ENCODE measurements at places on chromosomes 1 and 21.

GRCh38 chr21:31538816-31539215 is 120.7 kb upstream of the SOD1 start:
- no peak for DNase-seq

- DNase-seq = no peak
These were observed 8.6 kb downstream of the RAP1A start for GRCh38 chr1:111628153-111628552.

DNA sequence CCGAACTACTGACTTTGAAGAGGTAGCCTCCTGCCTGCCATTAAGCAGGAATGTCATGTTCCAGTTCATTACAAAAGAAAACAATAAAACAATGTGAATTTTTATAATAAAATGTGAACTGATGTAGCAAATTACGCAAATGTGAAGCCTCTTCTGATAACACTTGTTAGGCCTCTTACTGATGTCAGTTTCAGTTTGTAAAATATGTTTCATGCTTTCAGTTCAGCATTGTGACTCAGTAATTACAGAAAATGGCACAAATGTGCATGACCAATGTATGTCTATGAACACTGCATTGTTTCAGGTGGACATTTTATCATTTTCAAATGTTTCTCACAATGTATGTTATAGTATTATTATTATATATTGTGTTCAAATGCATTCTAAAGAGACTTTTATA is 159.8 kb upstream of the SGIP1 start:
- DNase-seq = no peak

DNA sequence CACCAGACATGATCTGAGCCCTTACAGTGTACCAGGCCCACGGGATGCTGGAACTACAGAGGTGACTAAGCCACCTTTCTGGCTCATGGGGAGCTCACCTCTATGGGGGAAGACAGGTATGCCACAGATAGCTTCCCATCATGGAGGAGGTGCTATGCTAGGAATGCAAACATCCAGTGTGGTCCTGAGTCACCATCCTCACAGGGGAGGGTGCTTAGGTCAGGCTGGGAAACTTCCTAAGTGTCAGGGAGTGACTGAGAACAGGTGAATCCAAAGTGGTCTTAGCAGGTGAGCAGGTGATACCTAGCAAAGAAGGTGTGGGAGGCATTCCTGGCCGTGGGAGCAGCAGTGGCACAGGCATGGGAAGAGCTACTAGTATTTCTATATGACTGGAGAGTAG is 8.6 kb upstream of the RASSF5 start:
- DNase-seq = no peak

DNA sequence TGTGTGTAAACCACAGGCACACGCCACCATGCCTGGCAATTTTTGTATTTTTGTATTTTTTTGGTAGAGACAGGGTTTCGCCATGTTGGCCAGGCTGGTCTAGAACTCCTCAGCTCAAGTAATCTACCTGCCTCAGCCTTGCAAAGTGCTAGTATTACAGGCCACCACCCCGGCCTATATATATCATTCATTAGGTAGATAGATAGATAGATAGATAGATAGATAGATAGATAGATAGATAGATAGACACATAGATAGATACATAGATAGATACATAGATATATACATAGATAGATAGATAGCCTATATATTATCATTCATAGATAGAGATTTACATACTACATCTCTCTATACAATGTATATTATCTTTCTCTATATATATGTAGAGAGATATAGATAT is 46.0 kb downstream of the VANGL1 start:
- no peak for DNase-seq

DNA sequence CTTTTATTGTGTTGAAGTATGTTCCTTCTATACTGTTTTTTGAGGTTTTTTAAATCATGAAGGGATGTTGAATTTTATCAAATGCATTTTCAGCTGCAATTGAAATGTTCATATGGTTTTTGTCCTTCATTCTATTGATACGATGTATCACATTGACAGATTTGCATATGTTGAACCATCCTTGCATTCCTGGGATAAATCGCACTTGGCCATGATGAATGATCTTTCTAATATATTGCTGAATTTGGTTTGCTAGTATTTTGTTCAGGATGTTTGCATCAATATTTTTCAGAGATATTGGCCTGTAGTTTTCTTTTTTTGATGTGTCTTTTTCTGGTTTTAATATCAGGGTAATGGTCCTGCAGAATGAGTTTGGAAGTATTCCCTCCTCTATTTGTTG is 214.0 kb downstream of the LMO4 start:
- DNase-seq = no peak

DNA sequence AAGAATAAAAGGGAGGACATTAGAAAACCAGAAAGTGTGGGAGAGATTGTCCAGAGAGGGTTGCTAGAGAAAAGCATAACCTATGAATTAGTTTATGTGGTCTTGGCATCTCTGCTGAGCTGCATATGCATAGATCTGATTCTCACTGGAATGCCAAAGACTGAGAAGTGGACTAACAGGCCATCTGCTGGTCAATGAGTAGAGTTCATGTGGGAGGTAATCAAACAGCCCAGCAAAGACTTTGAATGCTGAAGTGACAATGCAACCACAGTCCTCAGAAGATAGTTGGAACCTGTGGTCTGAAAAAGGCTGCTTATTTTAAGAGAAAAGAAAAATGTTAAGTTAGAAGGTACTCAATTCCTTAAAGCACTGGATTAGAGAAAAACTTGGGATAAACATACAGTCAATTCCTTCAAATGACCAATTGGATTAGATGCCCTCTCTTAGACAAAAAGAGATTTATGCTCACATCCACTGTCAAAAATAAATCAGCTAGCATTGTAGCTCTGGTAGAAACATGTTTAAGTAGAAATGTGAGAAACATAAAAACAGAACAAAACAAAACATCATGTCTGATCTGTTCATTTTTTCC is 382.8 kb downstream of the AMY1C start:
- DNase-seq = no peak

Measured in NCI-H1694 (cell line).